GM23248 (cell line): ENCODE measurements at places on chromosomes 2 and 18. TPM values are rescaled to one million over a fixed set of nuclear protein-coding genes. Genes with fewer than 3 reads are reported as not detected.
A peak's percentile ranks its signal among the peaks of the same experiment; 100 is the strongest.

- peak; percentile 60 for DNase-seq
Measured at GRCh38 chr2:209472871-209473270, 49.0 kb downstream of the MAP2 start.

GRCh38 chr2:20425371-20425881 lies 21.4 kb upstream of the RHOB start:
- peak; percentile 83 for DNase-seq

Gene AQP12A
- not detected in 2 replicates for polyA plus RNA-seq

- no peak for DNase-seq
Measured at GRCh38 chr2:55428258-55428657, 8.6 kb upstream of the CCDC88A start.

- DNase-seq: no peak
Measured at GRCh38 chr2:2727876-2728511, 396.9 kb upstream of the MYT1L start.

Gene NFATC1
- 9.2 and 9.8 TPM in 2 replicates for polyA plus RNA-seq

DNA sequence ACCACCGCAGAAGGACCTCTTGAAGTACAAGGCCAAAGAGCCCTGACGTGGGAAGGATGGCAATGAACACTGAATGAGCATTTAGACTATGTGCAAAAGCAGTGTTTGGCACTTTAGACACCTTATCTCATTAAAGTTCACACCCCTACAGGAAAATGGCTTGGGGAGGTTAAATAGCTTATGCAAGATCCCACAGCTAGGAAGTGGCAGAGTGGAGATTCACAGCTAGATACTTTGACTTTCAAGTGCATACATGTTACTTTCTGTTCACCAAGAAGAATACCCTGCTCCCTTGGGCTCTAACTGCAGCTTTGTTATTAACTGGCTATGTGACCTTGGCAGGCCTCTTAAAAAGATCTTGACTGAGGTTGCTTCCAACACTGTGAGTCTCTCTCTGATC lies 58.2 kb downstream of the ICOS start:
- no peak for DNase-seq

DNA sequence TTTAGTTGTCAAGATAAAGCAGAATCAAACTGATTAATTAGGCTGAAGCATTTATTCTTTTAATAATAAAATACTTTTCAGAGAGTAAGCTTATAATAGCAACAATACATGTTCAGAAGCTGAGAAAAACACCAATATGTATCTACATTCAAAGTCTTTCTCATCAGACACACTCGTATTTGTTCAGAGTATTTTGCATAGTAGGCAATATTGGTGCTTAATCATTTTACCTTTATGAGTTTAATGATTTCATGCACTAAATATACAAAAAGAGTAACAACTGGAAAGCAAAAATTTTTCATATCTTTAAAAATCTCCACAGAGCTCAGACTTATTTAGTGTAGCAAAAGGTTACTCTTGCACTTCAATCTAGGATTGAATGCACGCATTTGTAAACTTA lies 313.9 kb downstream of the ZEB2 start:
- no peak for DNase-seq

DNA sequence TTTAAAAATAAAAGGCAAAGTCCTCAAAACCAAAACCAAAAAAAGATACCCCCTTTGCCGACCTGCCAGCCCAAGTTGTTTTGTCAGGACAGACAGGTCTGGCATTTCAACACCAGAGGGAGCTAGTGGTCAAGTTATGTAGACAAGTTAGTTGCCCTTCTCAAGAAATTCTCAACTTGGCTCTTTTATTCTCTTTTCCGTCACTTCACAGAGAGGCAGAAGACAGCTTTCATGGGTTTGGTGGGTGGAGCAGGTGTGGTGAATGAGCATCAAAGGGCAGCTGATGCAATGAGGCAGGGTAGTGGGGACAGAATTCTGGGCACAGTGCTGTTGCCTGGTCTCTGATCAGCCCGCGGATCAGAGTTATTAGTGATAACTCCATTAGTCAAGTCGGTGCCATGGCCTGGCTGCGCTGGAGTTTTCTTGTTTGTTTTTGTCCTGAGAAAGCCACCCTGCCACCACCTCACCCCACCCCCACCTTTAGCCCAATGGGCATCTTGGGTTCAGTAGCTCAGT lies 303.7 kb upstream of the EPAS1 start:
- DNase-seq: peak; percentile 87

DNA sequence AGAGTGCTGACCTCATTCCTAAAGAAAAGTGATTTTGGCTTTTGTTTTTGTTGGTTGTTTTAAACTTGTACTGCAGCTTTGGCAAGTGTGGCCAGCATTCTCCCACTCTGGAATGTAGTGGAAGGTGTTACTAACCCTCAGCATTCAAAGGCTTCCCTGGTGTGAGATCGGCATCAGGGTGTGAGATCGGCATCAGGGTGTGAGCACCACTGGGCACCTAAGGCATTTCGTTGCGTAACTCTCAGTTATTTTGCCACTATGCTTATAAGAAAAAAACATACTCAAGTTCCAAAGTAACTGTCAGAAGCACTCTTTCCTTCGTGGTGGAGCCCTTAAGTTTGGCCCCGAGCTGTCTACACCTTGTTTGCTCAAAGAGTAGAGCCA lies 1.7 kb downstream of the CYBRD1 start:
- DNase-seq: peak; percentile 80

Gene CERKL
- 4.6 and 5.2 TPM in 2 replicates for polyA plus RNA-seq

DNA sequence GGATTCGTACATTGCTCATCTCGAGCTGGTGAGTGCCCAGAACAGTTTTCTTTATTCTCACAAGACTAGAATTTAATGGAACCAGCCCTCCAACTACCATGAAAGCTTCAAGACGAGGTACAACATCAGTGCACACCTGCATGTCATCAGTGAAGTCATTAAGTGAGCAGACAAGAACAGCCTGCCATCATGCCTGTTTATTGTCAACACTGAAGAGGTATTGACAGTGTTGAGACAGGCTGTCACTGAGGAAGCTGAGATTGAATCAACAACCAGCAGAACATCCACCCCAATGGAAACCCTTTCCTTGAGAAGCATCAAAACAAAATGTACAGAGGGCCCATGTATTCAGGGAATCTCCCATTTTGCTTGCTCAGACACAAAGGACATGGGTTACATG lies 148.0 kb upstream of the TCF4 start:
- DNase-seq: no peak

Gene CYS1
- 2.8 and 3.1 TPM in 2 replicates for polyA plus RNA-seq

Gene SLC14A1
- polyA plus RNA-seq: 0.29 and 0.53 TPM in 2 replicates

Gene GAD1
- 0.49 and 0.81 TPM in 2 replicates for polyA plus RNA-seq

GRCh38 chr2:151576080-151576479 lies 158.2 kb downstream of the NEB start:
- DNase-seq: no peak

Gene PFN4
- polyA plus RNA-seq: 0.60 and 0.64 TPM in 2 replicates

- peak; percentile 49 for DNase-seq
Measured at GRCh38 chr2:226477221-226478108, 322.2 kb downstream of the IRS1 start.

DNA sequence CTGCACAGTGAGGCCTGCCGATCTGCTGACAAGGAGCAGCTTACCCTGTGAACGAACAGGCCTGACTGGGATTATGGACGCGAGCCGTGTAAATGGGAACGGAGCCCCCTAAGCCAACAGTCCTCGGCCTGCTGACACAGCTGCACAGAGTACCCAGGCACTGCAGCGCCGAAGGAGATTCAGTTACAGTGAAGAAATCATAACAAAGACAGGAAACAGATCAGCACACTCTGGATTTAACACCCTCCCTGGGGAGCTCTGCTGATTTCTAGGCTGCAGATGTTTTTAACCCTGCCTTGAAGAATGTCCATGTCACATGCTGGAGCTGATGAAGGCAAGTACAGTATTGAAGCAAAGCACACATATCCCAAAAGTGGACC lies 43.4 kb downstream of the COLEC12 start:
- peak; percentile 85 for DNase-seq

Gene UGT1A8
- polyA plus RNA-seq: not detected in 2 replicates

Gene LOXHD1
- polyA plus RNA-seq: not detected in 2 replicates

GRCh38 chr2:44164617-44165016 lies 4.1 kb upstream of the PPM1B start:
- no peak for DNase-seq

DNA sequence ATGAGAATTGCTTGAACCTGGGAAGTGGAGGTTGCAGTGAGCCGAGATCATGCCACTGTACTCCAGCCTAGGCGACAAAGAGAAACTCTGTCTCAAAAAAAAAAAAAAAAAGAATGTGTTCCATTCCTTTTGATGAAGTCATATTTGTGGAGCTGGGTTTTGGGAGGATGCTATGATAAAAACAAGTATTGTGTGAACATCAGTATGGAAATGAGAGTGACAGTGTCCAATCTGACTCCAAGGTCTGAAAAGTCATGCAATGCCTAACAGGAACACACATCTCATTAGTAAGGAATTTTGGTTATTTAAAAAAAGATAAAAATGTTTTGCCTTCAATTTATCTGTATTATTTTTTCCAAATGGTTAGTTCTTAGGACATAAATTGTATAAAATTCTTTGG lies 11.8 kb downstream of the GCFC2 start:
- peak; percentile 28 for DNase-seq

Gene TMEM198
- polyA plus RNA-seq: 1.7 and 2.2 TPM in 2 replicates

DNA sequence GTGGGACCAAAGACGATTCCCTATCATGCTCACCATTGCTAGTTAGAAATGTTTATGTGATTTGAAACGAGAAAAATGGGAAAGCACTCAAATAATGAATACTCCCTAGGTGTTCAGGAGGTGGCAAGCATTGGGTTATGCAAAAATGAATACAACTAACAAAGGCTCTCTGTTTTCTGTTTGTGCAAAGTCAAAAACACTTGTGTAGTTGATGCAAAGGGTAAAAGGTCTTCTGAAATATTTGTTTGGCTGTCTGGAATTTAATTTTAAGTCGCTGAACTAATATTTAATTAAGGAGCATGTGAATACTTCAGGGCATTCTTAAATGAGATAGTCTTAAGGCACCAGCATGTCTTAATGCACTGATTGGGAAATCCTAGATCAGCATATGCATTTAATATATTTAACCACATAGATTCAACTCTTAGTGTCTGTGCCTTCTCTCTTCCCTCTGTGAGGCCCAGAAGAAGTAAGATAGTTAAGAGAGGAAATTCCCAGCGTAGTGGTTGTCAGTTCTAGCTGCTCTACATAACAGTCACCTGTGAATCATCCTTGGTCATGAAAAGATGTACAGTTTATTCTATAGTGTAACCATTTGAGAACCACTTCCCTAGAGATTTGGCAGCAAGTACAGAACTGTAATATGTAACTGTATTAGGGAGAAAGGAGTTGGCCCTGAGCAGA lies 111.9 kb downstream of the EPC2 start:
- peak; percentile 81 for DNase-seq

Gene KLHL14
- not detected in 2 replicates for polyA plus RNA-seq

Gene SLC9A2
- polyA plus RNA-seq: not detected in 2 replicates

DNA sequence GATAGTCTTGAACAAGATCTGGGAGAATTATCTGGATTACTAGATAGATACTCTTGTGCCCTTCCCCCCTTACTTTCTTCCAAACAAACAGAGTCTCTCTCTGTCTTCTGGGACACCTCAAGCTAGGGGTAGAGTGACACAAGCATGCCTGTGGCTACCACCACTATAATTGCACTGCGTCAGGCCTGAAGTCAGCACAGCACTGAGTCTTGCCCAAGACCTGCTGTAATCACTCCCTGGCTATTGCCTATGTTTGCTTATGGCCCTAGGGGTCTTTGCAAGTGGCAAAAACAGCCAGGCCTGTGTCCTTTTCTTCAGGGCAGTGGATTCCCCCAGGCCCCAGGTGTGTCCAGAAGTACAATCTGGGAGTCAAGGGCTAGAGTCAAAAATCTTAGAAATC lies 106.6 kb downstream of the SLC5A7 start:
- no peak for DNase-seq

- no peak for DNase-seq
Measured at GRCh38 chr2:52429171-52429570, 1338.4 kb upstream of the CHAC2 start.

DNA sequence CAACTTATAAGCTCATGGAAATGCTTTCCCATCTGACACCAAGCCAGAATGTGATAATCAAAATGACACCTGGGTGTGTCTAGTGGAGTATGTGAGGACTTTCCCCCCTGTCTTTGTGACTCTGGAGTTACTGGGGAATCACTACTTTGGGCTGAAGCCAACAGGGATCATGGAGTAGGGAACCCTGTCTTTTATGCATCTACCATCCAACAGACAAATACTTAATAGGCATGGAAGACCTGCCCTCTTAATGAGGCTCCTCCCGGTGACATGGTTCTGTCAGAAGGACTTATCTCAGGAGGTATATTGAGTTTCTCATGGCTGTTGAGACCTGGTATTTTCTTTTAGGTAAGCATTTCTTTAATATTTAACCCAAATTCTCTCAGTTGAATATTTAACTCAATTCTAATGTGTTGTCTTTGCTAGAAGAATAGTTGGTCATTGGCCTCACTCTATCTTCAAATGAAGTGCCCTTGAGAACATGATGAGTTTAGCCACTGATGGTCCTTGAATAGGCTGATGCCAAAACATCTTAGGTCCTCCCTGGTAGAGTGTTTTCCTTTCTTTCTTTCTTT lies 42.1 kb downstream of the TGIF1 start:
- DNase-seq: no peak

DNA sequence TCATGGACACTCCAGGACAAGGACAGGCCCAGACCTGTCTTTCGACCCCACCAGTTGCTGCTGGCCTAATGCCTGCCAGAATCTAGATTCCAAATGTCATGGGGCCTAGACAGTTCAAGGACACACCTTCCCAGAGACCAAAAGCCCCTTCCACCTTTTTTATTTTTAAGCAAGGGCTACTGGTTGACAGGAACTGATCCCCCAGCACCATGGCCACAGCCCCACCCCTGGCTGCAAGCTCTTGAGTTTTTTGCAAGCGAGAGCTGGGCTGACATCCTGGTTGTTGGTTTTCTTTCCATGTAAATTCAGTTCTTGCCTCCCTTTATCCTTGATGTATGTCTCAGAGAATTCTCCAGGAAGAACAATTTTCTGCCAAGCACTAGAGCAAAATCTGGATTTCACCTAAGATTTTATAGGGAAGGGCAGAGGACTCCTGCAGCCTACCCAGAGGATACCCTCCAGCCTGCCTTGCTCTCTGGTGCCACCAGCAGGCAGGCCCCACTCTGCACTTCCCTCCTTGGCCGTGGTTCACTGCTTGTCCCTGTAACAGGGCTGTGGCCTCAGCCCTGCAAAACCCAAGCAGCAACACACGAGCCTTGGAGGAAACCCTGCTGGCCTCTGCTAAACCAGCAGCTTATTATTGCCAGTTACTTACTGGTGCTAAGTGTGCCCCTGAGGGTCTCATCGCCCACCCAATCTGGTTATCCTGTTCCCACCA lies 97.7 kb downstream of the TWIST2 start:
- DNase-seq: peak; percentile 83

DNA sequence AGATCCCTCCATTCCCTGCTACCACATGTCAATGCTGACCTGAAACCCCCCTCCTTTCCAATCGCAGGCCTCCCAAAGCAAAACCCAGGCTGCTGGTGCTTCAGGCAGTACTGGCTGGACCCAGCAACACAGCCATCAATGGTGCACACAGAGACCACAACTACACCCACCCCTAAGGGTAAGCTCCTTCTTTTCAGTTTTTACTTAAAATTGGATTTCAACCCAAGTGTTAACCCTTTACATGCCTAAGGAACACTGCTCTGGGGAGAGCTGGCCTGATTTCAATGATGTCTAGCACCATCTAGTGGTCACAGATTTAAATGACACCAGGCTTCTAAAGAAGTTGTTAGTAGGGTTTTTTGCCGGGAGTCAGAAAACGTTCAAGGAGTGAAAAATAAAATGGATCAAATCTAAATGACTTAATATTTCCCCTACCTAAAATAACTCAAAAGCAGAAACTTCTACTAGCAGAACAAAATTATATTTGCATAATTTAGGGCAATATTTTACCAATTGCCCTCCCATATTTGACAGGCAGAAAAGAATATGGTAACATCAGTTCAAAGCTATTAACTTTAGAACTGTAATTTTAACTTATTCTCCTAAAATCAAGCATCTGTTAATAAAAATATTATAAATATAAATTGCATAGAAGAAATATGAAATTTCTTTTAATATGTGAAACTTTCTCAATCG lies 24.6 kb downstream of the FECH start:
- DNase-seq: peak; percentile 59
